ENCODE measurements at places on chromosomes 7 and 10.

DNA sequence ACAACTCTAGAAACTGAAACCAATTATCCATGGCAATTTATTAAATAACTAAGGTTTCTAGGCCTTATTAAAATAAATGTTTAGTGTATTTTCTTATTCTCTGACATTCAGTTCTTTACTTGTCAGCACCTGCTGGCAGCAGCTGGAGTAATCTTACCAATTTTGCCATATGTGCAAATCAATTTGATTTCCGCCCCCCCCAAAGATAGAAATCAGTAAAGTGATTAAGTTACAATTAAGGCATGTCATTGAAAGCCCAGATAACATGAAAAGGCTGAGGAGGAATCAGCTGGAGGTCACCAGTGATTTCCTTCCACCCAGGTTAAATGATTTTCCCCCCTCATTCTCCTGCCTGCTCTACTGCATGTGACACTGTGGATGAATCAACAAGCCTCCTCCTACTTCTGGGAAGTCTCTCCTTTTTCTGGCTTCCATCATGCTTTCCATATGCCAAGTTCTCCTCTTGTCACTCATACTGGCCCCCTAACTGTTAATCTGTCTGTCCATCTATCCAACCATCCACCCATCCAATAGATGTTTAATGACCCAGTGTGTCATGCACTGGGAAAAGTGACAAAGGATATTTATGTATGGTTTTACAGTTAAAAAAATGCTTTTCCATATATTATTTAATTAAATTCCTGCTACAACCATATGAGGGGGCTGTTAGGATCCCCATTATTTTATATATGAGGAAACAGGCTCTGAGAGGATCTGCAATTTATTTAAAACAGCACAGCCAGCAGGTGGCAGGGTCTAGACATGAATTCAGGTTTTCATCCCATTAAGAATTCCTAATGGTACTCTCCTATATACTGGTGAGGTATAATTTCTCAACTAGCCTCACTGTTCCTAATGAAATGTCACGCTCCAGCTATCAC, 116.5 kb downstream of the ATXN7L1 start:
- no peak for DNase-seq

DNA sequence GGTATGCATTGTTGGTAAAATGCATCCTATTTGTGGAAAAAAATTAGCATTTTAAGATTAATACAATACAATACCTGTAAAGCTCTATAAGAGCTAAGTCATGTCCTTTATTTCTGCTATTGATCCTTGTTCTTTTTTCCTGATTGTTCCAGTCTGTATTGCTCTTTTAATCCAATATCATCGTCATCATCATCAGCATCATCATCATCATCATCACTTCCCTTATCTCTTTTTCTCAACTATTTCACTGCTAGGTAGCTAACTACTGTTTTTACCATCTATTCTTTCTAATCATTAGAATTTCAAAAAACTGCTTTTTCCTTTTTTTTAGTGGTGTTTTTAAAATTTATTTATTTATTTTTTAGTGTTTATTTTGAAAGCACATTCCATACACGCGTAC, 71.2 kb downstream of the ABCC2 start:
- DNase-seq = no peak

DNA sequence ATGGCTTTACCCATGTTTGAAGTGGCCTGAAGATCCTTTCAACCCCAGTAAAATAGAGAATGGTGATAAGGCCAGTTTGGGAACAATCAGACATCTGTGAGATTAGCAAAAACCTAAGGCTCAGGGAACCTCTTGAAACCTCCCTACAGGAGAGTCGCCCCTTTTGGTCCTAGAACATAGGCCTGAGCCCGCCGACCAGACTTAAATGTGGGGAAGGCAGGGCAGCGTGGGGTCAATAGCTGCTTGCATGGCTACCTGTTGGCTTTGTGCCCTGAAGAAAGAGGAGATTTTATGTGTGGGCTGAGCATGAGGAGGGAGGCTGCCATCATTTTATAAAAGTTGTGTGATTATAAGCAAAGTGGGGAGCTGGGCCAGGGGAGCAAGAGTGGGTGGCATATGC, 97.6 kb upstream of the TBX20 start:
- no peak for DNase-seq

DNA sequence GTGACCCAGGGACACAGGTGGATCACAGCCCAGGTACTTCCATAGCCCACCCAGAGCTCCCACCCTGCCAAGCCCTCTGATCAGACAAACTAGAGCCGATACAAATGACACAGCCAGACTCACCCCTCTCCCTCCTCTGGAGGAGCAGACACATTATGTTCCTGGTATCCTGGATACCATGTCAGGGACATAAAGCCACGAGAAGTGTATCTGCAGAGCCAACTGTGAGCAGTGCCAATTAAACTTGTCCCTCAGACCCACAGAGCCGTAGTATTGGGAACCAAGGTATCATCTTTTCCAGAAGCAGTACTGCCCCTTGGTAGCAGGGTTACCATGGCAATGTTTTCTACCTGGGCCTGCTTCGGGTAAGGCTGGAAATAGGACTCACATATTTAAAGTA, 47.3 kb upstream of the CPXM2 start:
- no peak for DNase-seq

GRCh38 chr10:93166134-93166533, 92.4 kb downstream of the CYP26A1 start:
- DNase-seq = no peak

DNA sequence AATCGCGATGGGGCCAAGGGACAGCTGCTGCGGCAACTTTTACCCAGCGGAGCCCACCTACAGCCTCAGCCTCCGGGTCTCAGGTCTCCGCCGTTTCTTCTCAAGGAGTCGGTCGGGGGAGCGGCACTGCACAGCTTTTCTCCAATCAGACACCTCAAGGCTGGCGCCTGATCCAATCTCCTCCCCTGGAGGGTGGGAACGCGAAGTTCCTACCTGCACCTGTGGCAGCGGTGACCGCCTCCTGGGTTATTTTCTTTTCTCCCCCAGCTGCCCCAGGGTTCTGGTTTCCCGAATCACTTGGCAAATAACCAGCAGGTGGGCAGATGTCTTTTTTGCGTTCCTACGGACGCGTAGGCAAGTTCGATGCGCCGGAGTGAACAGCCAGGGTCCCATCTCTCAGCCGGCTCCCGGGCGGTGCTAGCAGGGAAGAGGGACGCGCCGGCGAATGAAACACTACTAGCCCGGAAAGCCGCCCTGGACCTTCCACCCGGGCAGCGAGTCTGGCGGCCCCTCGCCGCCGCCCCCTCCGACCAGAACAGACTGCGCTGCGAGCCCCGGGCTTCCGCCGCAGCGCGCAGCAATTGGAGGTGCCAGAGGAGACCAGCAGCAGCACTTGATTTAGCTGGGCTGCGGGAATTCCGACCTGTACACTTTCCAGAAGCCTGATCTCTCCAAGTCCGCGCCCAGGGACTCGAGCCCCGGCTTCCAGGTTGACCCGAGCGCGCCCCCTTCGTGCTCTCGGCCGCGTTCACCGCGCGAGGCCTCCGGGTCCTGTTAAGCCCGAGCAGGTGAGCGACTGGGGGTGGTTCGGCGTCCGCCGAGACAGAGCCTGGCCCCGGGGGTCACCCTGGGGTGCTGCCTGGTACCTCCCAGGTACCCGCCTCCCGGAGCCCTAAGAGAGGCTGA, at the start of gene PRR15:
TSS of gene PRR15 (plus strand) at position 246 of the 906 bp plus-strand sequence. CDS start 2,495 bp downstream, outside the sequence.
- no peak for DNase-seq

- no peak for DNase-seq
These were observed 23.2 kb downstream of the COL1A2 start for GRCh38 chr7:94417901-94418300.

GRCh38 chr10:120493411-120494312, 36.6 kb downstream of the PLPP4 start:
- no peak for DNase-seq
